DMS53 (cell line): ENCODE measurements at places on chromosomes 5 and 9.
A peak's percentile ranks its signal among the peaks of the same experiment; 100 is the strongest.

DNA sequence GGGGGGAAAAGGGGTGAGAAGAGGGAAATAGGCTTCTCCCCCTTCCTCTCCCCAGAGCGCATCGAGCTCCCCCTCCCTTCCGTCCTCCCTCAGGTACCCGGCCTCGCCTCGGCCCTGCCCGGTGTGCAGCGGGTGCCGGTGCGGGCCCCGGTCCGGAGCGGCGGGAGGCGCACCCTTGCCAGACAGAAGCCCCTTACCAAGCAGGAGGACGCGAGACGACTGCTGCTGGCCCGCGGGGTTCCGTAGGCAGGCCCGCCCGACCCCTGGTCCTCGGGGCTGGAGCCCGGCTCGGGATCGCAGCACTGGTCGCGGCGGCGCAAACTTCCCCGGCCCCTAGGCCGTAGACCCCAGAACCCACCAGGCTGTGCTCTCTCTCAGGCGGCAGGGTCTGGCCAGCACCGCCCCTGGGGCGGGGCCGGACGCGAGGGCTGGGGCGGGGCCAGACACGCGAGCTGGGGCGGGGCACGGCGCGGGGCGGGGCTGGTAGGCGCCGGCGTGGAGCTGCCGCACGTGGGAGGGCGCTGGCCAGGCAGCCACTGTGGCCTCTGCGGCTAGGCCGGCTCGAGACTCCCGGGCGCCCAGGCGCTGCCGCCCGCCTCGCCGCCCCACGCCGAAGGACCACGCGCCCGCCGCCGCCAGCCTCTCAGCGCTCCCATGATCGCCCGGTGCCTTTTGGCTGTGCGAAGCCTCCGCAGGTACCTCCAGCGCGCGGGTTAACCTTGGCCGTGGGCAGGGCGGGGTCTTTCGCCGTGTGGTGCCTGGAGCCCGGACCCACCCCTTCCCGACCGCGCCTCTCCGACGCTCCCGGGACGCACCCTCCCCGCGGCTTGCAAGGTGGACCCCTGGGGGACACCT is at the start of the genes NLN and SGTB:
NLN (plus strand) TSS at position 486 of the 855 bp plus-strand sequence; CDS start at position 655, 169 bp downstream.
SGTB (minus strand) TSS at position 390 of the 855 bp plus-strand sequence. CDS start 1,302 bp downstream, outside the sequence.
- peak; percentile 90 for DNase-seq

- no peak for DNase-seq
These were observed 82.2 kb upstream of the RANBP3L start for GRCh38 chr5:36383942-36384341.

DNA sequence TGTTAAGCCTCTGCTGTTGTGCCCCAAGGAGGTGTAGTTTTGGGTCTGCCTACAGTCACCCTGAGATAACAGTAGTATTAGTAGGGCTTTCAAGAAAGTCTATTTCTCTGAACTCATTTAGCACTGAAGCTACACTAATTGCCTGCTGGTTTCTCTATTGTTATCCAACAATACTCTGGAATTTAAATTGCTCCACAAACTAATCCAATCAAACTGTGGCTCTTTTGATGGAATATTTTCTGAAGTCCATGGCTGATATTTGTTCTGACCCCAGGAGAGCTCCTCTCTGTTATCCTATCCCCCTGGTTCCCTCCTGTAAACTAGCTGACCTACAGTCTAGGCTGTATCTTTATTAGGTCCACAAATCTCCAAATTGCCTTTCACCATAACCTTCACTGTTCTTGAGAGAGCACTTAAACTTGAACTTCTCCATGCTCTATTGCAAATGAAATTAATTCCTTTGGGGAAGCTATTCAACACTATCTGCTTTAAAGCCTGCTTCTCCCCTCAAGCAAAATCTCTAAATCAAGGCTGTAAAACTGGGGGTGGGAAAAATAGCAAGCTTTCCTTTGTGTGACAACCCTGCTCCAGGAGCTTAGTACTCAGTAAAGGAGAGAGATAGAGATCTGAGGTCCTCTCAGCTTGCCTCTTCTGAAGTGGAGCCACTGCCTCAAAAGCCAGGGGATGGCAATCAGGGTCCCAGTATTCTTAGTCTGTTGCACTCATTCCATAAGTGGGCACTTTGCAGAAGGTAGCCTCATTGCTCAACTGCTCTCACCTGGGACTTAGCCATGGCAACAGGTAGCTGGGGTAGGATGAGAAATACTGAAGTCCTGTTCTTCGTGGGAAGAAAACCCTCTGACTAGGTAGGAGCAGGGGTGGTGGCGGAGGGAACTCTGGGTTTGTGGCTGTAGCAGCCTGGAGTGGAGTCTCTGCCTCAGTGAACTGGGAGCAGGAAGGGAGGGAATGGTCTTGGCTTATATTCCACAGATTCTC is 110.9 kb downstream of the MACIR start:
- no peak for DNase-seq

GRCh38 chr5:9782826-9783560 is 152.8 kb upstream of the TAS2R1 start:
- peak; percentile 83 for DNase-seq

GRCh38 chr9:131674425-131675421 is 65.2 kb downstream of the RAPGEF1 start:
- DNase-seq: no peak

DNA sequence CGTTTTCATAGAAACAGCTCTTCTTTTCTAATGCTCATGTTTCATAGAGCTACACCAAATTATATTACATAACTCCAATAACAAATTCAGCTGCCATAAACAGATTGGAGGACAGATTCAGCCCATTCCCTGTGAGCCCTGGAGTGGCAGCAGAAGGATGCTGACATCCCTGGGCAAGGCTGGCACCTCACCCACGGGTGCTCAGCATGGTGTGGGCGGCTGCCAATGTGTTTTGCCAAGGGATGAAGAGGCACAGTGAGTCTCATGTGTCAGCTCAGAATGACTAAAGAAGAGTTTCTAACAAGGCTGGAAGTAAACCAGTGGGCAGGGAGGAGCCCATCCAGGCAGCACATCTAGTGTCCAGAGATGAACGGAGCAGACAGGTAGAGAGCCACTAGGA is 127.1 kb upstream of the ICE1 start:
- DNase-seq: no peak
